Cardiac muscle cell (in vitro differentiated cells and primary cell): ENCODE measurements at places on chromosomes 4 and X.

- peak; percentile 38 for DNase-seq
Measured at GRCh38 chr4:146654687-146655520, 16.2 kb downstream of the POU4F2 start.

- DNase-seq, result no peak
Measured at GRCh38 chr4:48028696-48029095, 12.1 kb downstream of the NIPAL1 start.

- DNase-seq, result peak; percentile 69
Measured at GRCh38 chr4:40940317-40940741, 190.6 kb downstream of the NSUN7 start.

- DNase-seq, result peak; percentile 55
Measured at GRCh38 chr4:68375667-68376559, 26.0 kb upstream of the YTHDC1 start.

DNA sequence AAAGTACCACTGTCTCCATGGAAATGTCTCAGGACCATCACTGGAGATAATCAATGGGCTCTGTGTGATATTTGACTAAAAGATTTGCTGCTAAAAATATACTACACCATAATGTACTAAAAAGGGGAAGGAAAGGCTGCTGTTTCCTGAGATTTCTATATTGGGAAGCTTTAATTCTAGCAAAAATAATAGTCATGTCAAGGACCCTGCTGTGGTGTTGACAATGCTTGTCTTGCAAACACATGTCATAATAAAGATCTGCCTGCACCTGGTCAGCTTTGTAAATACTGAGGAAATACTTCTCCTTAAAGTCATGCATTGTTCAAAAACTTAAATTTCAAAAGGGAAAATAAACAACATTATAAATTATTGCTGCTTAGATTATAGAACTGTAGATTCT is 417.9 kb downstream of the GPM6A start:
- DNase-seq, result no peak

DNA sequence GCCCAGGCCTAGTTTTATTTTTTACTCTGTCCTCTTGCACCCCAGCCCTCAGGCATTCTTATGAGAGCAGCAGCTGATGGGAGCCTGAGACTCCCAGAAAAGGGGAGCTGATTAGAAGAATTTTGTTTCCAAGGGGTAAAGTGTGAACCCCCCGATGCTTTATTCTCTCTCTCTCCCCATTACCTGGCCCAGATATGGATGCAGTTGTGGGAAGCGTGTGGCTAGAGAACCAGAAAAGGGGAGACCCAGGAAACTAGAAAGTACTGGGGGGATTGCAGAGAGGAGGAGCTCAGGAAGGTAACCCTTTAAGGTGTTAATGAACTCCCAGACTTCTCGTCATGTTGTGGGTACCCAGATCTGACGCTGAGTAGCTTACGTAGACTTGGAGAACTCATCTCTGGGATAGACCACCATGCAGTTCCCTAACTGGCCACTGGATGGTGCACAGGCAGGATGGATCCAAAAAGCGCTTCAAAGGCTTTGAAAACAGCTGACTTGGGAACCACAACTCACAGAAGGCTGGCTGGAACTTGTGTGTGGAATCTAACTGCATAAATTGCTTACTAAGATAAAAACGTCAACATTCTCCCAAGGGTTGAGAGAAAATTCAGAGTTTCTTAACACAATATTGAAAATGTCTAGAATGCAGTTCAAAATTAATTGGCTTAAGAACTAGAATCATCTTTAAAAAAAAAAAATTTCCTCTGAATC is 64.7 kb downstream of the TBC1D14 start:
- peak; percentile 87 for DNase-seq

DNA sequence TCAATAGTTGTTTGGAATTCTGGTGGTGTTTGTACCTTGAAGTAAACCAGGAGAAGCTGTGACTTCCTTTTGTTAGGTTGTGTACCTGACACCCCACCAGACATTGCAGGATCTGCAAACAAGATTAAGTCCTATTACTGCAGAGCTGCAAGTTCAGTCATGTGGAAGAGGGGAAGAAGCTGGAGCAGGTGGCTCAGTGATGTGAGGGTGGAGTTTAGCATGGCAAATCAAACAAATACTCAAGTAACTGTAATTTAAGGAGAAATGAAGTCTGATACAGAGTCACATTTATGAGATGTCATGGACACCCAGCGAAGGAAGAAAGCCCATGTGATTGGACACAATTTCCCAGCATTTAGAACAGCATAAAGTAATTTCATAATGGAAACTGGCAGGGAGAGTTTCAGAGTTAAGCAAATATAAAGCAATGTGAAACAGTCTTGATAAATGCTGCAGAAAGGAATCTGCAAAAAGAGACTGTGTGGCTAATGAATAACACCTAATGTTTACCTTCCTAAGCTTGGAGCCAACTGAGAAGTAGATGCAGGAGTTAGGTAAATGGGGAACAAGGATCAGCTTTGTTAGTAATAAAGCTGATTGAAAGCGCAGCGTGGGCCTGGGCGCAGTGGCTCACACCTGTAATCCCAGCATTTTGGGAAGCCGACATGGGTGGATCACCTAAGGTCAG is 249.1 kb downstream of the GBA3 start:
- DNase-seq, result no peak

DNA sequence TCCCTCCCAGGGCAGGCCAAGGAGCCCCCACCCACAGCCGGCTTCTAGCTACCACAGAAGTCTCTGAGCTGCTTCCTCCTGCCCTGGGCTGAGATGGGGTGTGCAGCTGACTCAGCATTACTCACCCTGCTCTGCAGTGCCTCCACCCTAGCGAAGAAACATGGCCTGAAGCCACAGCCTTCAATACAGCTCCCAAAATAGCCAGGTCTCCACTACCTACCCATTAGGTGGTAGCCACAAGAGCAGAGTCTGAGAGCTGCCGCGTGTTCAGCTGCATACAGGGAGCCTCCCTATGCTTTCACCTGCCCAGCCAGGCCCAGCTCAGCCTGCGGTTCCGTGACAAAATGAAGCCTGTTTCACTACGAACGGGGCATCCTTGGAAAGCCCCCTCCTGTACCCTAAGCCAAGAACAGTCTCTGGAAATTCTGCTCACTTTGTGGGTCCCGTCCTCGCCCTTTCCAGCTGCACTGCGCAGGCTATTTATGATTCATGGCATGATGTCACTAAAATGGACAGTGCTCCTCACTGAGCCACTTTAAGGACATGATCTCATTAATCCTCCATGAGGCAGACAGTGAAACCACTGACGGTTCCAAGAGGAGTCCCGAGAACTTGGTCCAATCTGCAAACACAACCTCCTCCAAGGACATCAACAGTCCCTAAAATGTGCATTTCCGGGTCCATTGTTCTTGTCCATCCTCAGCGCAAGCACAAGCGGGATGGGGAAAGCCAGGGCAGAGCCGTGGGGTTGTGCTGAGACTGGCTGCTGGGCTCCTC is 20.2 kb downstream of the WDR1 start:
- DNase-seq, result peak; percentile 89

- DNase-seq, result peak; percentile 0
Measured at GRCh38 chr4:166535865-166536264, 662.8 kb downstream of the TLL1 start.

GRCh38 chrX:1231850-1232465 is 19.5 kb upstream of the CRLF2 start:
- no peak for DNase-seq

- peak; percentile 22 for DNase-seq
Measured at GRCh38 chrX:109911046-109911445, 91.9 kb upstream of the TMEM164 start.

- no peak for DNase-seq
Measured at GRCh38 chrX:152813206-152813605, 17.4 kb downstream of the CETN2 start.

GRCh38 chrX:72269671-72270251 is 7.3 kb downstream of the RPS4X start:
- no peak for DNase-seq
